Activated CD4-positive, alpha-beta T cell treated with anti-CD3 and anti-CD28 coated beads for 36 hours (primary cell): ENCODE measurements at places on chromosomes 13 and 19. TPM values are rescaled to one million over a fixed set of nuclear protein-coding genes. Genes with fewer than 3 reads are reported as not detected.

Gene LMTK3
- 3.9 TPM for total RNA-seq

Gene ICAM4
- 0.46 TPM for total RNA-seq

Gene KBTBD6
- 3.4 TPM for total RNA-seq

Gene ZNF497
- total RNA-seq, result 1.5 TPM

DNA sequence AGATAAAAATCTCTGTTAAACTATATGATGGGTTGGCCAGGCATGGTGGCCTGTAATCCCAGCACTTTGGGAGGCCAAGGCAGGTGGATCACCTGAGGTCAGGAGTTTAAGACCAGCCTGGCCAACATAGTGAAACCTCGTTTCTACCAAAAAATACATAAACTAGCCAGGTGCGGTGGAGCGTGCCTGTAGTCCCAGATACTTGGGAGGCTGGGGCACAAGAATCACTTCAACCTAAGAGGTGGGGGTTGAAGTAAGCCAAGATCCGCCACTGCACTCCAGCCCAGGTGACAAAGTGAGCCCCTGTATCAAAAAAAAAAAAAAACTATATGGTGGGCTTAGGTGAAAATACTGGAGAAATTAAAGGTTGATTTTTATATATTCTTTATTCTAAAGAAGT lies 11.3 kb downstream of the TBC1D4 start:
- no peaks in the 10 kb centered on the region for H3K36me3 ChIP-seq
- DNase-seq, result no peak
- H3K4me1 ChIP-seq, result no peaks in the 10 kb centered on the region
- H3K27ac ChIP-seq, result no peak overlapping the region

DNA sequence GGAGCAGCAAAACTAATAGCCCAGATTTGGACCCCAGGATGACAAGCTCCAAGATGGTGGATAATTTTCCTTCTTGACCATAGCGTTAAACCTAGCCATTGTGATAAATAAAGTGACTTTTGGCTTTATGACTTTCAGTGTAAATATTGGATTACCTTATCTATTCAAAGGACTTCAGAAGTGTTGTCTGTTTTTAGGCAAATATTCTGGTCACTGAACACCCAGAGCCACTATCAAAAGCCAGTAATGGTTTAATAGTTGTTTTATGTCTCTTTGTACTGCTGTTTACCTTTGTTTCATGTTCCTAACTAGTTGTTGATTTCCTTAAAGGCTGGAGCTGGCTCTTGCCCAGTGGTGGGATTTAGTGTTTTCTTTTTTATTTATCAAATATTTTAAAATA lies 81.6 kb downstream of the FGF9 start:
- no peaks in the 10 kb centered on the region for H3K4me1 ChIP-seq
- H3K27ac ChIP-seq, result no peak overlapping the region
- no peak overlapping the region for H3K4me3 ChIP-seq
- peaks cover 6% of the 10 kb centered on the region for H3K27me3 ChIP-seq
- H3K36me3 ChIP-seq, result peaks cover 2% of the 10 kb centered on the region
- DNase-seq, result no peak

GRCh38 chr19:33719366-33720154 lies 77.1 kb upstream of the KCTD15 start:
- H3K4me3 ChIP-seq, result no peak overlapping the region
- no peaks in the 10 kb centered on the region for H3K4me1 ChIP-seq
- H3K27ac ChIP-seq, result no peak overlapping the region
- no peaks in the 10 kb centered on the region for H3K36me3 ChIP-seq

GRCh38 chr13:101489643-101490405 lies 37.3 kb downstream of the ITGBL1 start:
- H3K27ac ChIP-seq, result no peak overlapping the region
- no peak overlapping the region for H3K4me3 ChIP-seq
- no peaks in the 10 kb centered on the region for H3K4me1 ChIP-seq
- DNase-seq, result no peak
- H3K36me3 ChIP-seq, result no peaks in the 10 kb centered on the region

DNA sequence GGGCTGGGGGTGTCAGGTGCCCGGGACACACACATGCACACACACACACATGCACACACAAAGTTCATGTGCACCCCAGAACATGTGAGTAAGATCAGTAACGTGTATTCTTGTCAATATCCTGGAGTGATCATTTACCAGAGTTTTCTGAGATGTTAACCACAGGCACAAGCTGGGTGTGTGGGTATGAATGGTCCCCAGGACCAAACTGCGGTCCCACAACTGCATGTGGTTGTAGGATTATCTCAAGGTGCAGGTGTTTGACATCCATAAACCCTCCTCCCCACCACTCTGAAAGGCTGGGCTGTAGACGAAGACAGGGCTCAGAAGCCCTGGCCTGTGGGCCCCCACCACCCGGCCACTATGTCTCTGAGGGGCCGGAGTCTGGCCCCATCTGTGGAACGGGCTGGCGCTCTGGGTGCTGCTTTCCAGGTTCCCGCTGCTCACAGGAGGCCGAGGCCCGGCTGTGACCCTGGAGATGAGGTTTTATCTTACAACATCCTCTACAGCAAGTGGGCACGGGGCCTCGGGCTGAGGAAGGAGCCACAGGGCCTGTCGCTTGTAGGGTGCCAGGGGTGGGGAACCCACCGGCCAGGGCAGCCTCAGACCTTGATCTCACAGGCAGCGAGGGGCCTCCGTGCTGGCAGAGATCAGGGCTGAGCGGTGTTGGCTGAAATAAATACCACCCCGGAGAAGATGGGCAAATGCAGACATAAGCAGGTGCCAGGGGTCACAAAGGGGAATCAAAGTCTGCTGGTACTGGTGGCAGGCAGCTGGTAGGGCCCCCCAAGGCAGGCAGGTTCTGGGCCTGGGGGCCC lies 4.3 kb downstream of the F2RL3 start:
- no peak overlapping the region for H3K4me3 ChIP-seq
- DNase-seq, result no peak
- no peaks in the 10 kb centered on the region for H3K36me3 ChIP-seq
- peaks cover 7% of the 10 kb centered on the region for H3K4me1 ChIP-seq
- no peak overlapping the region for H3K27ac ChIP-seq
- H3K27me3 ChIP-seq, result peaks cover 30% of the 10 kb centered on the region

DNA sequence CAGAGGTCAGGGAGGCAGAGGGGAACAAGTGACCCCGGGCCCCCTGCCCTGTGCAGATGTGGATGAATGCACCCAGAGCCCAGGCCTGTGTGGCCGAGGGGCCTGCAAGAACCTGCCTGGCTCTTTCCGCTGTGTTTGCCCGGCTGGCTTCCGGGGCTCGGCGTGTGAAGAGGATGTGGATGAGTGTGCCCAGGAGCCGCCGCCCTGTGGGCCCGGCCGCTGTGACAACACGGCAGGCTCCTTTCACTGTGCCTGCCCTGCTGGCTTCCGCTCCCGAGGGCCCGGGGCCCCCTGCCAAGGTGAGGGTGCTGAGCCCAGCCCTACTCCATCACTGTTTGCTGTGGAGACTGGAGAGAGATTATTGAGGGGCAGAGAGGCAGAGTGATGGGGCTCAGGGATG lies 9.9 kb downstream of the LTBP4 start:
- peaks cover 22% of the 10 kb centered on the region for H3K36me3 ChIP-seq
- H3K27me3 ChIP-seq, result no peaks in the 10 kb centered on the region
- DNase-seq, result peak; percentile 42
- peaks cover 65% of the 10 kb centered on the region for H3K4me1 ChIP-seq

DNA sequence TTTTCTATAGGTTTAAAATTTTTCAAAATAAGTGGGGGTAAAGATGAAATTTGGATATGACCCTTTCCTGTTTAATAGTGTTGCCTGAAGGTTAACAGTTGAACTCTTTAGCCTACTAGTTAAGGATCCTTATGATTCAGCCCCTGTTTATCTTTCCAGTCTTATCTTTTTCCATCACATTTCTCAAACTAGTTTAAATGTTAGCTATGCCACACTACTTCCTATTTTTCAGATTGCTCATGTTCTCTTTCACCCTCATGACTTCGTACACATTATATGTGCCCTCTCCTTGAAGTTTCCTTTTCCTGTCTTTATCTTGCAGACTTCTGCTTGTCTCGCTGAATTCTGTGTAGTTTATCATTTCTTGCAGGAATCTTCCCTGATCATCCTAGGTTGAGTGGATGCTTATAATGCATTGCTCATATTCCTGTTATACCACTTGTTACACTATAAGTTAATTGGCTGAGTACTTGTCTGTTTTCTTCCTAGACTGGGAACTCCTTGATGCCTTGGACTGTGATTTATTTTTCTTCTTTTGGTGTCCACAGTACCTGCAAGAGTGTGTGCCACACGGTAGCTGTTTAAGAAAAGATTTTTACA lies 86.7 kb downstream of the FNDC3A start:
- peaks cover 24% of the 10 kb centered on the region for H3K36me3 ChIP-seq
- DNase-seq, result no peak
- H3K27ac ChIP-seq, result no peak overlapping the region
- H3K4me1 ChIP-seq, result peaks cover 10% of the 10 kb centered on the region

GRCh38 chr19:10769533-10770491 lies 51.9 kb downstream of the DNM2 start:
- H3K4me1 ChIP-seq, result peaks cover 17% of the 10 kb centered on the region
- peaks cover 15% of the 10 kb centered on the region for H3K36me3 ChIP-seq
- H3K27ac ChIP-seq, result peak overlapping the region; percentile 13
